ENCODE measurements at places on chromosomes 2 and 18.
A peak's percentile ranks its signal among the peaks of the same experiment; 100 is the strongest.

GRCh38 chr2:211745295-211746097 is 793.1 kb downstream of the ERBB4 start:
- DNase-seq: peak; percentile 65

GRCh38 chr2:240402566-240403272 is 32.7 kb upstream of the GPC1 start:
- no peak for DNase-seq

- no peak for DNase-seq
Observed at GRCh38 chr18:37779220-37779619, 213.6 kb upstream of the CELF4 start.

DNA sequence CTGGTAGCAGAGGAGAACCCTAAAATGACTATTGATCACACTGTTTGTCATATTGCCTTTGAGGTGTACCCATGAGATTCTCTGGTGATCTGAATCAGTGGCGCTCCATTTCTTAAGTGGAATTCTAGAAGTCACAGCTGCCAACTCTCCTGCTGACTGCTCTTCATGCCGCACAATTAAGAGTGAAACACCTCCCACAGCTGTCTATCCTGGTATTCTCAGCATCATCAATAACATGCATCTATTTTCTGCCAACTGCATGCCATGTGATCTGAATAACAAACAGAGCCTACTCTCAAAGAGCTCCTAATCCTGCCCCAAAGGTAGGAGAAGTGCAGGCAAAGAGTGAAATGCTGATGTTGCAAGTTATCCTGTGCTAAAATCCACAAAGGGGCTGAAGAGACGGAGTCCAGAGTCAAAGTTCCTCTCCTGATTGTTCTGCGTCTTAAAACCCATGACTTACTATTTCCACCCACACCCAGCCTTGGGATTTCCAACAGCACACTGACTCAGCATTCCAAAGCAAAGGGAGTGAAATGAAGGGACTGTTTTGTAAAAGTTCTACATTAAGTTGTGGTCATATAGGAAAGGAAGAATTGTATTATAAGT is 13.7 kb upstream of the DAPL1 start:
- DNase-seq: no peak

DNA sequence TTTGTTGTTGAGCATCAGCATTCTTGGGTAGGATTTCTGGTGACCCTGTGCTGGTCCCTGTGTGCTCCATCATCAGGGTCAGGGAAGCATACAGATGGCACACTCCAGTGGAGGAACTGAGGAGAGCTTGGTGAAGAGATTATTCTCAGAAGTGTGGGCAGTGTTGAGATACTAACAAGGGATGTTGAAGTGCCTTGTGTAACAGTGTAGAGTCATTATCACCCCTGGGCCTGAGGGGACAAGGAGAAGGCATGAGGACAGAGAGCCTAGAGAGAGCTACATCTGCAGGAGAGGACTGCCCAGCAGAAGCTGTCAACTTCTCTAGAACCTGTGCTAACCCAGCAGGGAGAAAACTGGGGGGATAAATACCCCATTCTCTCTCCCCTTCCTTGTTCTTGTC is 189.0 kb downstream of the PLCL1 start:
- no peak for DNase-seq

GRCh38 chr2:21981127-21981526 is 857.4 kb downstream of the TDRD15 start:
- no peak for DNase-seq

DNA sequence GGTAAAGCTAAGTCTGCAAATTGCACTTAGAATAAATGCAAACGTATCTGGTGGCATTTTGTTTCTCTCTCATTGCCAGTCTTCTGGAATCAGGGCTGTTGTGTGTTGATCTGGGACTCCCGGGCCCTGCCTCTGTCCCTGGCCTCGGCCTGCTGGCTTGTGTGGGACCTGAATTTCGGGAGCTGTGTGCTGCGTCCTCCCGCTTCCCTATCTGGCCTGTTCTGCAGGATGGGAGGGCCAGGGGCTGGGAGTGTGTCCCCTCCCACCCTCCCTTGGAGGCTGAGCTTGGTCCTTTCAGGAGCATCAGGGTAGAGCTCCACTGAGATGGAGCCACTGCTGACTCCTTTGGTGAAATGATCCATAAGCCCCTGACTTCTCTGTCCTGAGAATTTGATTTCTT is 118.5 kb downstream of the ACKR3 start:
- no peak for DNase-seq

DNA sequence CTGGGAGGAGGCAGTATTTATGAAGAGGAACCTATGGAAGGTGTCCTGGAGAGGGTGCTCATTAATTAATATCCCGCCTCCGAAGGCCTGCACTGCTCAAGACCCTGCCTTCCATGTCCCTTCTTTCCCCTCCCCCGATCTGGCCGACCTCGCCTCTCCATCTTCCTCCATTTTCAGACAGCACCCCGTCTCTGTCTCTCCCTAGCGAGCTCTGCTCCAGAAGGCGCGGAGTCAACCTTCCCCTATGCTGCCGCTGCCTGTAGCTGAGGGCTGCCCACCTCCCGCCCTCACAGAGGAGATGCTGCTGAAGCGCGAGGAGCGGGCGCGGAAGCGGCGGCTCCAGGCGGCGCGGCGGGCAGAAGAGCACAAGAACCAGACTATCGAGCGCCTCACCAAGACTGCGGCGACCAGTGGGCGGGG is 1.1 kb upstream of the WBP1 start:
- DNase-seq: no peak

DNA sequence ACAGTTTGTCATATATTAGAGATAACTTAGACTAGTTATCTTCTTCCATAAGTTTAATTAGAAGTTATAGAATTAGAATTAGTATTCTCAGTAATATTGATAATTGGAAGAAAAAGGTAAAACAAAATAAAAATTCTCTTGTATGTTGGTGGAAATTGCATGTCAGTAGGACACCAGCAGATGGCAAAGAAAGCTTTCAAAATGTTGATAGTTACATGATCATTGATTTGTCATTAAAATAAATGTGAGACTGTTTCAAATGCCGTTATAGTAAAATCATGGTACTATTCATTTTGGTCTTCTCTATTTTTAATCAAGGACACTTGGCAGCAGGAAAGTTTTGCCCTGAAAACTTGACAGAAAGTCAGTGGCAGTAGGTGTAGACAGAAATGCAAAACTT is 270.2 kb downstream of the TGIF1 start:
- no peak for DNase-seq

- DNase-seq: no peak
Observed at GRCh38 chr2:101971836-101972235, 19.9 kb upstream of the IL1R2 start.

DNA sequence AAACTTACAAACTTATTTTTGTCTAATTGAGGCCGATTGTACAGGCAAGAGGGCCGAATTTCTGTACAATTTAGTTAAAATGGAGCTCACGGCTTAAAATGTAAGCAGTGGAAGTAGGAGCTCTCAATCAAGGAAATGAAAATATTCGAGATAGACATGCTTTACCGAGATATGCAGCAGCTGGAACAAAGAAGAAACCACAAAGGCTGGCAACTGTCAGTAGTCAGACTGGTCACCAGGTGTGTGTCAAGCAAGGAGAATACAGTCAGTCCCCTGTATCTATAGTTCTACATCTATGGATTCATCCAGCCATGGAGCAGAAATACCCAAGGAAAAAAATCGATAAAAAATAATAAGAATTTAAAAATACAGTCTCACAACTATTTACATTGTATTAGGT is 122.6 kb downstream of the WDSUB1 start:
- DNase-seq: no peak

DNA sequence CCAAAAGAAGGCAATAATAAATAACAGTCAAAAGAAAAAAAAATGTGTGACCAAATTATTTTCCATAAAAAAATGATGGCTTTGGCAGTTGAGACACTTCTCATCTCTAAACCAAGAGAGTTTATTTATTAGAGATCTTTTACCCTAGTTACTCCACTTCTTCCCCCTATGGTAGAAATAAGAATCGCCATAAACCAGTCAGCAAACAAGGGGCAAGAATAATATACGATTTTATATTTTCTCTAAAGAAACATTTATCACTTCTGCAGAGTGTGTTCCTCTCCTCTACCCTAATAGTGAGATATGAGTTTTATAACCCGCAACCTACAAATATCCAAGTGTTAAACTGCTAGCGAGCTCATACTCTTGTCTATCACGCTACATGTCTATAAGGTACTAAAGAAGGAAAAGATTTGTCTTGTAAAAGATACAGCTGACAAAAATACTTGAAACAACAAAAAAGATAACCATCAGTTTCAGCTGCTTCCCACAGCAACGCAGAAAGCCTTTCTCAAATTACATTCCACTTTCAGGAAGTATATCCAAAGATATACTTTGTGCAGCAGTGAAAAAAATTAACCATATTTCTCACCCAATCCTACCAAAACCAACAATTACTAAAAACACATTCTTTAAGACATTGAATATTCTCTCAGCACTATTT is 2.3 kb downstream of the RNF103 start:
- peak; percentile 52 for DNase-seq

- no peak for DNase-seq
Observed at GRCh38 chr2:66854298-66854697, 419.4 kb downstream of the MEIS1 start.

DNA sequence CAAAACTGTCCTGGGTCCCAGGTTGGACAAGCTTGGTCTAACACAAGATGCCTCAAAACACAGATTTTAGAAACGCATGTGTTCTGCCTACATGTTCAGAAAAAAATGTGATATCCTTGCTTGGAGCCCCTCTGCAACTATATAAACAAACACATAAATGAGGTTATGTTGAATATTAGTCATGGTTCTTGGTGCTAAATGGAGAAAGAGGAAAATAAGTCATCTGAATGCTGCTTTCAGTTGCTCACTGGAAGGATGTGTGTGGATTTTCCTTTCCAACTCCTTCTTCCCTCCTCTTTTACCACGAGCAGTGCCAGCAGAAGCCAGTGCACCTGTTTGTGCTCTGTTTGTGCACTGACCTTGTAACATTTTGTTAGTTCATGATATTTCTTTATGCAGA is 85.3 kb downstream of the PIEZO2 start:
- no peak for DNase-seq

- no peak for DNase-seq
Observed at GRCh38 chr18:3775996-3776395, 326.0 kb downstream of the TGIF1 start.

- DNase-seq: no peak
Observed at GRCh38 chr2:127776122-127776780, 34.7 kb downstream of the WDR33 start.

DNA sequence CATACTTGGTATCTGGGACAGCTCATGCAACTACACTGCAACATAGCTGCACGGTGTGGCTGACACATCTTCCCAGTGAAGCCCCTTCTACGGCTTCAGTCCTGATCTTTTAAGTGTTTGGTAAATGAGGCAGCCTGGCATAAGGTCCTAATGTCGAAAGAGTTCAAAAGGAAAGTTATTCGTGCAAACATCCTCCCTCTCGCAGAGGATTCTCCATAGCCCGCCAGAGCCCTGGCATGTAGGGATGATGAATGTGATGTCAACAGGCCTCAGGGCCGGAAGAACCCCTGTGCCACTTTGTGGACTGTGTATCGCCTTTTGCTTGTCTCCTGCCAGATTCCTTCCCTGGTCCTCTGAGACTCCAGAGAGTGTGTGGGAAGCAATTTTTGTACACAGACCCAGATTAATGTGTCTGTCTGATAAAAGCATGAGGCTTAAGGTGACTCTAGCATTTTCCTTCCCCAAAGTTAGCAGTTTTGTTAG is 88.5 kb downstream of the SOCS6 start:
- DNase-seq: no peak

GRCh38 chr18:26307161-26307773 is 81.0 kb downstream of the TAF4B start:
- DNase-seq: peak; percentile 71

- DNase-seq: peak; percentile 30
Observed at GRCh38 chr2:150023044-150023443, 435.5 kb upstream of the MMADHC start.

DNA sequence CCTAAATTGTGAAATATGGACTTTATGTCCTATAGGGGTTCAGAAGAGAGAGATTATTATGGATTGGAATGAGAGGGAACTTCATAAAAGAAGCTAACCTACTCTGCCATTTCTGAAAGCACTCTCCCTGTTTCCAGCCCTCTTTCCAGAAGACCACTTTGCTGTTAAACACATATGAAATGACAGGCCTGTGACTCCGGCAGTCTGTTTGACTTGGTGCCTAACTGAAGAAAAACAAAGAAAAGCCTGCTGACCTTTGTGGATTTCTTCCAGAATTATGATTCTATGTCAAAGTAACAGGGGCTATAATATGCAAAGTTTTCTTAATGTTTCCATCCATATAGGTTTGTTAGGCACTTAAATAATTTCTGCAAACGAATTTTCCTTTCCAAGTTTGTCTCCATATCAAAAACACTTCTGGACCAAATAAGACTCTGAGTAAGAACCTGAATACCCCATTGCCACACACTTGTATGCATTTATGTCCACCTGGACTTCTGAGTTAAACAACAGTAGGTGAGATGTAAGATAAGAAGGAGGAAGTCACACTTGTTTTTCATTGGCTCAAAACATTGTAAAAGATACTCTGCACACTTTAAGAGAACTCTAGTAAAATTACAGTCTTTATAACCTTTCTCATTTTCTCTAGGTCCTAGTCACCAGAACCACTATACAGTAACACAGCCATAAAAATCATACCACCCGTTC is 111.7 kb downstream of the PIEZO2 start:
- no peak for DNase-seq

DNA sequence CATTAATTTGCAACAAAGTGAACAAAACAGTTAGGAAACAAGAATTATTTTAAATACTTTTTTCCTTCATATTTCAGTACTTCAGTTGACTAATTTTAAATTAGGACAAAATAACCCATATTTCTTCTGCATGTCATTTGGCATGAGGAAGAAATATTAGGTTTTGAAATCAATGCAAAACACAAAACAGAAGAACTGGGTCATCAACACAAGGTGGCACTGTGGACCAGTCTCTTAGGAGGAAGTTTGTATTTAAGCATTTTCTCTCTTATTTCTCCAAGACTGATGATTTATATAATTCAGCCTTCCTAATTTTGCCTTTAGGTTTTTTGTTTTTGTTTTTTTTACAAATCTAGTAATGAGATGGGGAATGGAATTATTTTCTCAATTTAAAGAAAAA is 352.8 kb upstream of the KCNH7 start:
- peak; percentile 33 for DNase-seq

Data from KBM-7 (cell line).